ENCODE measurements at places on chromosomes 3 and 15.

DNA sequence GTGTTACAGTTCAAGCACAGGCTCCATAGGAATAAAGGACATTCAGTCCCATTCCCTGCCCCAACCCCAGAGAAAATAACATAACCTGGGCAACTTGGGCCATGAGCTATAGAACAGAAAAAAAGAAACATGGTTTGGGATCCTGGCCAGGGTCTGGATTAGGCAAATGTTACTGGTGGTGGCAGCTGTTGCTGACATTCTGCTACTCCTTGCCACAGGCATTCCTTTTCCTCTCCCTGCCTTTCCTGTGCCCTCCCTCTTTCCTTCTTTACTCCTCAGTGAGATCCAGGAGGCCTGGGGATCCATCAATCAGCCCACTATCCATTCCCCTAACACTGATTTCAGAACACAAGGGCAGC is 129.1 kb downstream of the NTRK3 start:
- DNase-seq: no peak

DNA sequence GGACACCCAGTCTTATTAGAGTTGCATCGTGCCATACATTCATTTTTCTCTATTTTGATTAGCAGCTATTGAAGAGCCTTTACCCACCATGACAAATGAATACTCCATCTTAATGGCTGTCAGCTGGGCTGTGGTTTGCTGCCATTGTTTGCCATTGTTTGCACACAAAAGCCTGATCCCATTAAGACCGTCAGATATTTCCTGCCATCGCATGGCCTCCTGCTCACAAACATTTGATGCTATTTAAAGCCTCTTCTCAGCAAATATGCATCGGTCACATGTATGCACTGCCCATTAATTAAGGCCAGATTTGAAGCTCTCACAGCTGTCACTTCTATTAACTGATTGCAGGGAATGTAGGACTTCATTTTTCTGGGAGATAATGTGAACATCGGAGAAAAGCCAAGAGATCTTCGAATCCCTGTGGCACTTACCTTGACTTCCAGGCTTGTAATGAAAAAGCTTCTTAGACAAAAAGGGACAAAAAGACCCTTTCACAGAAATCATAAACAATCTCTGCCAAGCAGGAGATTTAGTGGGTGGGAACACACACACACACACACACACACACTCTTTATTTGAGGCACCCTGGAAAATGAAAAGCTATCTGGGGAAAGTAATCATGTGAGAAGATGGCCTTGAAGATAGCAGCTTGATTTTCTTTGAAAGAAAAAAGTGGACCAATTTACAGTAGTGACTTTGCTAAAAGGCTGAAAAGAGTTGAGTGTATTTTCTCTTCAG is 175.4 kb upstream of the NR2E3 start:
- DNase-seq: no peak

GRCh38 chr3:66996696-66997095 is 1.4 kb upstream of the KBTBD8 start:
- DNase-seq: no peak

DNA sequence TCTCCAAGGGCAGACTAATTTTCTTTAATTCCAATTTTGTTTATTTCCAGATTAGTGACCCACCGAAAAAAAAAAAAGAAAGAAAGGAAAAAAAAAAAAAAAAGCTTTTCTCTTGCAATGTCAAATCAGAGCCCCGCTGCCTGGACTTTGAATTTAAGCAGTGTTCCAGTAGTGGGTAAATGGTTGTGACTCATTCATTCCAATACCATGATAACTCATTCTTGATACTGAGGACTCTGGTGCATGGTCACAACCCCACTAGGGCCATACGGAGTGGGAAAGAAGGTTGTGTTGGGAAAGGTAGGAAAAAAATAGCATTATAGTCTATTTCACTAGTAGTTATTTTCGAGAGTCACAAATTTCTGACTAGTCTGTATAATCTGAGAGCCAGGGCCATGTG is 59.1 kb upstream of the COL8A1 start:
- DNase-seq: no peak

- DNase-seq: no peak
These were observed 29.8 kb upstream of the TRIM59 start for GRCh38 chr3:160479376-160479775.

GRCh38 chr15:33534642-33535041 is 223.9 kb downstream of the RYR3 start:
- DNase-seq: no peak

DNA sequence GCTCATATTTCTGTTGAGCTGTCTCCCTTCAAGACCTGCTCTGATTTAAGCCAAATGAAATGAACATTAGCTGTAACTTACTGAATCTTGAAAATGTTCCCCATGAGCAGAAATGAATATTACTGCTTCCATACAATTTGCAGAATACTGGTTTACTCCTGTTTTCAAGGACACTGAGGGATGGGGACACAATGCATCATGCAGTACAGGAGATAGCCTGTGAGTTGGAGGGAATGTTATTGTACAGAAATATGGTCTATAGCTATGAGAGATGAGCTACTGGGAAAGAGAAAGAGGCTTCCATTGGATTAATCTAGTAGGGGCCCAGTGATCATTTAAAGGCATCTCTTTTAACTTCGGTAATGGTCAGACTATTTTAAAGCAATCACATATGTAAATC is 798.2 kb downstream of the GRM7 start:
- DNase-seq: no peak

DNA sequence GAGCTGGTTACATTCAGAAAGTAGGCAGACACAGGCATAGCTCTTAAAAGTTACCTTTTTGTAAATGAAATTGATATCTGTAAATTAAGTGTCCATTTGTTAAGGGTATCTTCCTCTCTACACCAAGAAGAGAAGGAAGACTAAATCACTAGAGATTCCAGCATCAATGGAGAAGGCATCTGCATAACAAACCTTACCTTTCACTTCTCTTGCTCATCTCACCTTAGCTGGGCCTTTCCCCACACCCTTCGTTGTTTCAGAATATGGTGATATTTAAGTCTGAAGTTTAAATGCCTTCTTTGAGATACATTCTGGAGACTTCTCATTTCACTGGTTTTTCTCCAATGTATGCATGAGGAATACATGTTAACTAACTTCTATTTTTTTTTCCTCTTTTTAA is 54.5 kb upstream of the TGFBR2 start:
- DNase-seq: no peak

DNA sequence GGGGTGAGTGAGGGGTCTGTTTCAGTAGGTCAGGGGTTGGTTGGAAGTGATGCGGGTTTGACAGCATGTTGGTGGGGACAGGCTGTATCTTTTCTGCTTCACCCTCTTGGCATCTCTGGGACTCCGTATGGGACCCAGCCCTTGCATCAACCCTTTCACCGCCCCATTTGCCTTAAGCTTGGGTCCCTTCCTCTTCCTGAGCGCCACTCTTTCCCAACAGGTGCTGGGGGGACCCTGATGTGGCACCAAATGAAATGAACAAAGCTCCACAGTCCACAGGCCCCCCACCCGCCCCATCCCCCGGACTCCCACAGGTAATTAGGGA is 1.1 kb downstream of the EIF4G1 start:
- DNase-seq: no peak

GRCh38 chr3:127794402-127794801 is 27.9 kb downstream of the MGLL start:
- no peak for DNase-seq
